ENCODE measurements at places on chromosomes 1 and 21.

- no peak for DNase-seq
These were observed 19.9 kb downstream of the NPL start for GRCh38 chr1:182809414-182809957.

DNA sequence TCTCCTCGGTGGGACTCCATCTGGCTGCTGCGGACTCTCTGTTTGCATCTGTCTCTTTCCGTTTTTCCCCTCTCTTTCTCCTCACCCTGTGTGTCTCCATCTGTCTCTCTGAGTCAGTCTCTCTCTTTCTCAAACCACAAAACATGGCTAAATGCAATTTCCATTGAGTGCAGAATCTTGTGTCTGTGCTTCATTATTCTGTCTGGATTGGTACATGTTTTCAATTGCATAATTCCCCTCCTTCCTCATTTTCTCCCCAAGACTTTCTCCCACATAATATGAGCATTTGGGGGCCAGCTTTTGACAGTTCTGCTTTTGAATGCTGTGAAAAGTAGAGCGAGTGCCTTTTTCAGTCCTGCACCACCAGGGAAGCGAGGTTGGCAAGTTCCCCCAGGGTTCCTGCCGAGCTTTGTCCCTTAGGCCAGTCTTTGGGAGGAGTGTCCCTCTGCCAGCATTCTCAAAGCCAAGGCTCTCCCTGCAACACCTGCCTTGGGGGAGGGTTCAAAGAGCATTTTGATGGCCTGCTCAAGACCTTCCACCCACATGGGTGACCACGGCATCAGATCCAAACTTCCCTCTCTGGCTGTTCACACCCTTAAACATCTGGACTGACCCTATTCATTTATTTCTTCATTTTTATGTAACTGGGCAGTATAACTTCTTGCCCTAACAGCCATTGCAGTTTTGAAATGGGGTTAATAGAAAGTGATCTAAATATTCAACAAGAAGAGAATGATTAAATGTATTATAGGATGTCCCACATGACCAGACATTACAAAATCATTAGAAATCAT lies 32.8 kb upstream of the SCMH1 start:
- DNase-seq = no peak

- DNase-seq = no peak
These were observed 27.2 kb downstream of the SYT2 start for GRCh38 chr1:202683029-202683428.

GRCh38 chr21:38931291-38931690 lies 125.6 kb downstream of the ETS2 start:
- DNase-seq = no peak

- DNase-seq = peak; percentile 41
These were observed 1017.6 kb downstream of the KCNT2 start for GRCh38 chr1:195590649-195591048.

GRCh38 chr1:245939756-245940345 lies 567.2 kb downstream of the SMYD3 start:
- DNase-seq = no peak

DNA sequence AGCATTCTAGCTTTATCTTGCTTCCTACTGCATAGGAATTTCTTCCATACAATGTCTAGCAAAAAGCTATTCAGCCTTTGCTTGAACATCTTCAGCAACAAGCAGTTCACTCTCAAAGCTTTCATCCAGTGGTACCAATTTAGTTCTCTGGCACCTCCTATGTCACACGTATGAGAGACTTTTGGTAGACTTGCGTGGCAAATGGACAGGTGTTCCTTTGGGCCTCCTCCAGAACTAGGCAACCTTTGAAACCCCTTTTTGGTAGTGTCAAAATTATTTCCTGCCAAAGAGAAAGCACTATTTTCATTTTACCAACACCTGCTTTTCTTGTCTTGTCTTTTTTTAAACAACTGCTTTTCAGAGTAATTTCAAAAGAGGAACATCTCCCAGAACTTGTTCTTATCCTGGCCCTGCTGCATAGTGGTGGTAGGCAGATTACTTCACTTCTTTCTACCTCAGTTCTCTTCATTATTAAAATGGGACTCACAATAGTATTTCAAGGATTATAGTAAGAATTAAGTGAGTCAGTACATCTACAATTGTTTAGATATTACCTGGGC lies 122.4 kb downstream of the MAST2 start:
- DNase-seq = no peak

DNA sequence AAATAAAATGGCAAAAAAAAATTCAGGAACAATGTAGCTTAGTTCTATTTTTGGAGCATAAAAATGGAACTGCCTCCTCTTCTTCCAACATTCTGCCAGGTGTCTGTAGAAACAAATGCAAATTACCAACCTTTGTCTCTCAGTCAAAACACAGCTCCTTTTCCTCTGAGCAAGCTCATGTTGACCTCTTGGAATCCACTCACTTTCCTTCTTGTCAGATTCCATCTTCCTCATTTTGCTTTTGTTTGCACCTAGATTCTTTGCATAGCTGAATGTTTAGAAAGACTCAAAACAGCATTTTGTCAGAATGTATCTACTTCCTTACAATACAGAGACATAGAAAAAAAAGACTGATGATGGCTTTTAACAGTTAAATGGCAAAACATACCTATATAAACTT lies 178.2 kb downstream of the ADGRL2 start:
- no peak for DNase-seq

- DNase-seq = no peak
These were observed 1.3 kb downstream of the SIPA1L2 start for GRCh38 chr1:232628335-232629249.

- no peak for DNase-seq
These were observed 4.6 kb downstream of the COLGALT2 start for GRCh38 chr1:184032930-184033418.

- DNase-seq = no peak
These were observed 22.7 kb upstream of the GNG12 start for GRCh38 chr1:67855961-67856360.

- DNase-seq = no peak
These were observed 161.8 kb downstream of the TRABD2B start for GRCh38 chr1:47835409-47835808.

- DNase-seq = peak; percentile 92
These were observed 21.7 kb upstream of the IRF2BP2 start for GRCh38 chr1:234631721-234632125.

DNA sequence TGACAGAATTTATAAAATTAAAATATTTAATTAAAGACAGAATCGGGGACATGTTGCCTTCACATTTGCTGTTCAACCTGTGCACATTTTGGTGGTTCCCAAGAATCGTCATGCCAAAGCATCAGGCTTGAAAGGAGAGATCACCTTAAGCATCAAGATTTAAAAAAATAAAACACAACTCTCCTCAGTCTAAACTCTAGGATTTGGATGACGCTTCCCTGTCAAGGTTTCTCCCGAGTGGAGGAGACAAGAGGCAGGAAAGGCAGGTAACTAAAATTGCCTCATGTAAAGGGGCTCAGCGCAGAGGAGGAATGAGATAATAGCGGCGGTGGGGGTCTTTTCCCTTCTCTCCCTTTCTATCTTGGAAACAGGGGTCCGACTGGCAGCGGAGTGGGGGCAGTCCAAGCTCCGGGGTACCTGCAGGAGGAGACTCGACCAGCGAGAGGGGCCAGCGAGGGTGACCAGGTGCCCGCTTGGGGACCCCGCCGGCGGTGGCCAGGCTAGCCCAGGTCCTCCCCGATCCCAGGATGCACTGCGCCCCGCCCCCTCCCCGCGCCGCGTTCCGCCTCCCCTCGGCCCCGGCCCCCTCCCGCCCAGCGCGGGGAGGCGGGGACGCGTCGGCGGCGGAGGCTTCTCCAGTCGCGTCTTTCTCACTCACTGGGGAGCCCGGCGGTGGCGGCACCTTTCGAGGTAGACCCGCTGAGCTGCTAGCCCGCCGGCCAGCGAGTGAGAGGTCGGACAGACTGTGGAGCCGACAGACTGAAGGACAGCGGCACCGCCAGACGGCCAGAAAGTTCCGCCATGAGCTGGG lies at the start of gene FNBP1L:
FNBP1L (plus strand) TSS at position 638 of the 811 bp plus-strand sequence; CDS start at position 802, 164 bp downstream.
- DNase-seq = peak; percentile 94

Data from Daoy (cell line).